ENCODE measurements at places on chromosomes 1 and 21. TPM values are rescaled to one million over a fixed set of nuclear protein-coding genes. Genes with fewer than 3 reads are reported as not detected.

LMOD1 gene
- total RNA-seq, result 31.6 TPM

VTCN1 gene
- not detected for total RNA-seq

TNFRSF9 gene
- total RNA-seq, result 1.1 TPM

CNTN2 gene
- total RNA-seq, result not detected

AKR7A2 gene
- total RNA-seq, result 51.6 TPM

TMEM82 gene
- total RNA-seq, result not detected

PITHD1 gene
- total RNA-seq, result 58.0 TPM

LCE1C gene
- total RNA-seq, result not detected

RHOU gene
- 50.1 TPM for total RNA-seq

RNU1-2 gene
- under 0.01 TPM for total RNA-seq

PPP1R12B gene
- 49.2 TPM for total RNA-seq

ITLN2 gene
- 30.3 TPM for total RNA-seq

ZNF695 gene
- 0.95 TPM for total RNA-seq

SPATA6 gene
- 41.8 TPM for total RNA-seq

CELA3B gene
- total RNA-seq, result not detected

FCRL3 gene
- not detected for total RNA-seq

ADGRL2 gene
- 72.4 TPM for total RNA-seq

TNFAIP8L2 gene
- total RNA-seq, result 7.6 TPM

ZFP69 gene
- total RNA-seq, result 5.2 TPM

IGSF3 gene
- 2.6 TPM for total RNA-seq

POGZ gene
- 36.1 TPM for total RNA-seq

FAM3B gene
- total RNA-seq, result 1.2 TPM

LORICRIN gene
- total RNA-seq, result not detected

AMY2A gene
- not detected for total RNA-seq

CENPL gene
- total RNA-seq, result 5.9 TPM

CYP4Z1 gene
- total RNA-seq, result 2.5 TPM

SPOCD1 gene
- total RNA-seq, result not detected

ITLN1 gene
- total RNA-seq, result 1,070 TPM

RBBP4 gene
- total RNA-seq, result 98.2 TPM

RGS8 gene
- 0.12 TPM for total RNA-seq

CYYR1 gene
- total RNA-seq, result 72.8 TPM

KRTAP21-2 gene
- total RNA-seq, result not detected

A3GALT2 gene
- total RNA-seq, result not detected

CRNN gene
- not detected for total RNA-seq

IFFO2 gene
- total RNA-seq, result 2.3 TPM

RGS16 gene
- total RNA-seq, result 5.5 TPM

NHLH1 gene
- 0.46 TPM for total RNA-seq

AIM2 gene
- 1.5 TPM for total RNA-seq

PHLDA3 gene
- total RNA-seq, result 104 TPM

FCRL2 gene
- 0.56 TPM for total RNA-seq

CFHR3 gene
- 0.72 TPM for total RNA-seq

CD55 gene
- total RNA-seq, result 86.2 TPM

FMO5 gene
- 9.6 TPM for total RNA-seq

VWA1 gene
- 17.2 TPM for total RNA-seq

Data from omental fat pad (tissue), 4 donors.